Esophagus mucosa (tissue), 1 donor: ENCODE measurements at places on chromosomes 3 and 15. TPM values are rescaled to one million over a fixed set of nuclear protein-coding genes. Genes with fewer than 3 reads are reported as not detected.

- ATAC-seq, result no peak
Observed at GRCh38 chr3:106381939-106382335, 513.1 kb upstream of the CBLB start.

TMOD3 gene
- total RNA-seq, result 83.5 TPM

TOPBP1 gene
- 16.7 TPM for total RNA-seq

- no peak for ATAC-seq
Observed at GRCh38 chr3:171688593-171688992, 121.7 kb downstream of the PLD1 start.

DNA sequence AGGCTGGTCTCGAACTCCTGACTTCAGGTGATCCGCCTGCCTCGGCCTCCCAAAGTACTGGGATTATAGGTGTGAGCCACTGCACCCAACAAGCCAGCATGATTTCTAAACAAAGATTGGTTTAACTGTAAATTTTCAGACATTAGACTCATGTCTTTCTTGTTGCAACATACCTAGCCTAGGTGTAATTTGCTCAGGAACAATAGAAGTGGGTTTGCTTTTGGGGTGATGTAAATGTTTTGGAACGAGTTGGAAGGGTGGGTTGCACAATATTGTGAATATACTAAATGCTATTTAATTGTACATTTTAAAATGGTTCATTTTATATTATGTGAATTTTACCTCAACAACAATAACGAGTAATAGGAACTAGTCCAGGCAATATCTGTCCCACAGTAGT is 7.1 kb downstream of the CCR4 start:
- ATAC-seq, result no peak
